MG63 (cell line): ENCODE measurements at places on chromosomes 1 and 21. TPM values are rescaled to one million over a fixed set of nuclear protein-coding genes. Genes with fewer than 3 reads are reported as not detected.

GBP3 gene
- 18.5 and 25.0 TPM in 2 replicates for total RNA-seq

RBM15 gene
- 25.5 and 26.0 TPM in 2 replicates for total RNA-seq

SLAMF9 gene
- not detected in 2 replicates for total RNA-seq

FLG gene
- not detected in 2 replicates for total RNA-seq

RCC1 gene
- total RNA-seq, result 116 and 153 TPM in 2 replicates

DEPDC1 gene
- 36.5 and 47.4 TPM in 2 replicates for total RNA-seq

RGS13 gene
- not detected in 2 replicates for total RNA-seq
